ENCODE measurements at places on chromosomes 7 and 10.
A peak's percentile ranks its signal among the peaks of the same experiment; 100 is the strongest.

DNA sequence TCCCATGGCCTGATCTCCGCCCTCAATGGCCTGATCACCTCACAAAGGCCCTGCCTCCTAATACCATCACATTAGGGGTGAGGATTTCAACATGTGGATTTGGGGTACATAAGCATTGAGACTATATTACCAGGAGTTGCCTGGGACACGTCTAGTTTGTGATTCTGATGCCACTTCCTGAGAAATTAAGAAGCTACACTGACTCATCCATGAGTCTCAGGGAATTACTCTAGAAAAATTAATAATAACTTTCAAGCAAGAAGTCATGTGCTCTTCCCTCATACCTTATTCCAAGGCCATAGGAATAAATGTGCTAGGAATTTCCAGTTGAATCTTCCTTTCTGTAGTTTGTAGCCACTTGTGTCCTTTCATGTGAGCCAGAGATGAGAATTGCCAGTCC lies 519.3 kb upstream of the MKI67 start:
- no peak for DNase-seq

DNA sequence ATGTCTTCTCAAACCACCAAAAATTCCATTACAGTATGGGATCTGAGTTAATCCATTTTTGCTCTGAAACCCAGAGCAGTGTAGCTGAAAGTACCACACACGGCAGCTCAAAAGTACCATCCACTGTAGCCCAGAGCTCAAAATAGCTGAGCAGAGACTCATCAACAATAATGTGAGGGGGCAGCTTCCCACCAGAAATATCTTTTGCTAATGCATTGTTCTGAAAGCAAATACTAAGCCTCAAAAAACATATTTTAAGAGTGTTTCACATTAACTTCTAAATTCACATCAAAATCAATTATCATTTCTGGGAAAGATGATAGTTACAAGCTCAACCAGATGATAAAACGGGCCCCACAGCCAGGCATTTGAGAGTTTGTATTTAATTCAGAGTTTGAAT lies 73.7 kb downstream of the ABLIM1 start:
- no peak for DNase-seq

DNA sequence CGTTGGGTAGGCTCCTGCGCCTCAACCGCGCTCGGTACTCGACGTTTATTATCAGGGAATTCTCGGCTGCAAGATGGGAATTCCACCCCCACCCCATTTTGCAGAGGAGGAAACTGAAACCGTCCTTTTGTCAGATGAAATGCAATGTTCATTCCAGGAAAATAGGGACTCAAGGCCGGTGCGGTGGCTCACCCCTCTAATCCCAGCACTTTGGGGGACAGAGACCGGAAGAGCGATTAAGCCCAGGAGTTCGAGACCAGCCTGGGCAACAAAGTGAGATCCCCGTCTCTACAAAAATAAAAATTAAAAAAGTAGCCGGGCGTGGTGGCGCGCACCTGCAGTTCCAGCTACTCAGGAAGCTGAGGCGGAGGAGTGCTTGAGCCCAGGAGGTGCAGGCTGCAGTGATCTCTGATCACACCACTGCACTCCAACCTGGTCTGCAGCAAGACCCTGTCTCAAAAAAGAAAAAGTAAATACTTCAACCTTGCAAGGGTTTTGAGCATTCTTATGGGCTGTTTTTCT lies 720 bp upstream of the RFC2 start:
- no peak for DNase-seq

GRCh38 chr10:86594535-86594934 lies 59.8 kb upstream of the OPN4 start:
- no peak for DNase-seq

DNA sequence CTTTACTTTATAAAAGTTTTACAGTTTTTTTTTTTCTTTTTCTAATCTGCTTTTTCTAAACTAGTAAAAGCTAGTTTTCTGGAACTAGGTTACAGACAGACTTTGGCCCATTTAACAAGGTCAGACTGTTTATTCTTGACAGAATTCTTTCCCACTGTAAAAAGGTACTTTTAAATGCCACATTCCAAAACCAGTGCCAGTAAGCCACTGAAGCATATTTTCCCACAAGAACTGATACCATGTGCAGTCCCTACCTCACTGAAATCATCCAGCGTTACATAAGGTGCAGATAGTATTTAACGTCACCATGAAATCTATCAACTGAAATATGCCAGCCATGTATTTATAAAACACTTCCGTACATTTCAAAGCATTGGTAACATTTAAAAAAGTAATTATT lies 121.6 kb downstream of the CDK6 start:
- no peak for DNase-seq

GRCh38 chr7:73585196-73585595 lies 6.8 kb upstream of the TBL2 start:
- no peak for DNase-seq

GRCh38 chr10:60572511-60573194 lies 183.0 kb upstream of the ANK3 start:
- peak; percentile 22 for DNase-seq
